ENCODE measurements at places on chromosomes 5 and 9. TPM values are rescaled to one million over a fixed set of nuclear protein-coding genes. Genes with fewer than 3 reads are reported as not detected.
A peak's percentile ranks its signal among the peaks of the same experiment; 100 is the strongest.

The PTPDC1 gene
- total RNA-seq: 6.1 TPM

GRCh38 chr5:160649304-160649703, 202.7 kb downstream of the ATP10B start:
- no peak for DNase-seq

DNA sequence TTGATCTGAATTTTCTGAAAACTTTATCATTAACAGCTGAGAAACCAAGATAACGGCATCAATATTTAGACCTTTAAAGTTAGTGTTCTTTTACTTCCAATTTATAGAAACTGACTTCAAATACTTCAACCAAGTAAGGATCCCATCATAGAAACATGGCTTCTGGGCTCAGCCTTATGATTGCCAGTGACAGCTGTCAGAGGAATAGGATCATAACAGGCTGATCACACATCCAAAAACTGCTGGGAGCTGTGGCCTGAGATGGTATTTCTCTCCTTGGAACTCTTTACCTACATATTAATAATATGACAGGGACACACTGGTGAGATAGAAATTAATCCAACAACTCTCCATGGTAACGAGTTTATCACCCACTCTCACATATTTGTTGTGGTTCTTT, 448.3 kb upstream of the NMUR2 start:
- no peak for DNase-seq

GRCh38 chr5:78320401-78320800, 25.9 kb upstream of the AP3B1 start:
- DNase-seq: peak; percentile 69

- DNase-seq: no peak
These were observed 10.0 kb downstream of the ALG2 start for GRCh38 chr9:99211746-99212145.

DNA sequence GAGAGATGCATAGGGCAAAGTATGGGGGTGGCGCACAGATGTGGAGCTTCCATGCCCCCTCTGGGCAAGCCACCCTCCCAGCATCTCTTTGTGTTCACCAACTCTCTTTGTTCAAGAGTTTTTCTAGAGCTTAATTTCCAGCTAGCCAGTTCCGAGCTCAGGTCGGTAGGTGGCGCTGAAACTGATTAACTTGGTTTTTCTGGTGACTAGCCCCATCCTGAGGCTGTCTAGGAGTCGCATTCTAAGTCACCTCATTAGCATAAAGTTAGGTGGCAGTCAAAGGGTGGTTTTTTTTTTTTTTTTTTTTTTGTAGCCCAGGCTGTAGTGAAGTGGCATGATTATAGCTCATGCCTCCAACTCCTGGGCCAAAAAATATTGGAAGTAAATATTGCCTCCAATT, 476.4 kb downstream of the KDM4C start:
- DNase-seq: peak; percentile 22
